Progenitor cell of endocrine pancreas (in vitro differentiated cells): ENCODE measurements at places on chromosomes 4 and X. TPM values are rescaled to one million over a fixed set of nuclear protein-coding genes. Genes with fewer than 3 reads are reported as not detected.
A peak's percentile ranks its signal among the peaks of the same experiment; 100 is the strongest.

GRCh38 chrX:1592470-1593142 is 1.2 kb downstream of the AKAP17A start:
- peak overlapping the region; percentile 89 for H3K27ac ChIP-seq
- no peaks in the 10 kb centered on the region for H3K27me3 ChIP-seq
- peak overlapping the region; percentile 93 for H3K4me3 ChIP-seq
- H3K4me1 ChIP-seq, result peaks cover 7% of the 10 kb centered on the region
- peaks cover 17% of the 10 kb centered on the region for H3K36me3 ChIP-seq

GRCh38 chrX:116204932-116205331 is 34.4 kb downstream of the AGTR2 start:
- no peak overlapping the region for H3K4me3 ChIP-seq
- H3K4me1 ChIP-seq, result peaks cover 1% of the 10 kb centered on the region
- no peak for DNase-seq

DNA sequence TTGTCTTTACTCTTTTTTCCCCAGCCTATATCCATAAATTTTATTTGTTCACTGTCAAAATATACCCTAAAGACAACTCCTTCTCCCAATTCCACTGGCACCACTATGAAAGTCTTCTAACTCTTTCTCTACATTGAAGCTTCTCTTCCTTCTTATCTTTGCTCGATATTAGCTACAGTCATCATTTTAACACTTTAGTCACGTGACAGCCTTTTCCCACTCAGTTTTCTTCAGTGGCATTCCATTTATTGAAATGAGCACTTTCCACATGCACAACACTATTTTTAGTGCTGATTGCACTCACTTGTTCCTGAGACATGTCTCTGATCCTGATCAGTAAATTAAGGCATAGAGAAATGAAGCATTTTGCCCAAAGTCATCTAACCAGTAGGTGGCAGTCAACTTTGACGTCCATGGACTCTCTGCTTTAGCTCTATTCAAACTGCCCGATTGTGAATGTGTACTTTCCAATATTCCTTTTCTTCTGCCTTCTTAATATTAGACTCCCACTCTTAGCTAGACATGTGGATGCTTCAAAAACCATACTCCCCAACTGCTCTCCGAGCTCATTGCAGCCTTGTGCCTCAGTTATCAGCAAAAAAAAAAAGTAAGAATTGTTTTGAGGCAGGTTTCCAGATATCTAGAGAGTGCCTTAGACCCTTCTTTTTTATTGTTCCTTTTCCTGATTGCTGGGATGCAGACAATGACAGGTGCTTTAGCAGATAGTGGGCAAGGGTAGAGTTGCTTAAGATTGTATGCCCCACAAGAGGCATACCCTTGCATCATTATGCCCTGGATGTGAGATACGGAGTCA is 394.4 kb upstream of the ADGRL3 start:
- no peak overlapping the region for H3K27ac ChIP-seq
- peaks cover 5% of the 10 kb centered on the region for H3K4me1 ChIP-seq
- H3K4me3 ChIP-seq, result no peak overlapping the region
- no peaks in the 10 kb centered on the region for H3K36me3 ChIP-seq

DNA sequence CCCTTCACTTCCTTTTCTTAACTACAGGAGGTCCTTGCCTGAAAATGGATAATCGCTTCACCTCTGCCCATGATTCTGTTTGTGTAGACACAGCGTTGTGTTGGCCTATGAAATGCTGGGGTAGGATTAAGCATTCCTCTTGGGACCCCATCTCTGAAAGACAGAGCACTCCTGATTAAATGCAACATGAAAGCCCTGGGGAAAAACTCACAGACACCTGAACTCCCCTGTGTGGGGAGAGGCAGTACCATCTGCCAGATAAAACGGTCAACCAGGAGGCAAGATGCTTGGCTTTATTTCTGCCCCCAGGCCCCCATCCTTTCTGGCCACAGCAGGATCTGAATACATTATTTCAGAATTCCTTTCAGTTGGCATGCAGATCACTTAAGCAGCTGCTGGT is 1.9 kb downstream of the LGI2 start:
- H3K27ac ChIP-seq, result no peak overlapping the region
- DNase-seq, result no peak
- peak overlapping the region; percentile 78 for H3K4me3 ChIP-seq
- H3K4me1 ChIP-seq, result peaks cover 8% of the 10 kb centered on the region

DNA sequence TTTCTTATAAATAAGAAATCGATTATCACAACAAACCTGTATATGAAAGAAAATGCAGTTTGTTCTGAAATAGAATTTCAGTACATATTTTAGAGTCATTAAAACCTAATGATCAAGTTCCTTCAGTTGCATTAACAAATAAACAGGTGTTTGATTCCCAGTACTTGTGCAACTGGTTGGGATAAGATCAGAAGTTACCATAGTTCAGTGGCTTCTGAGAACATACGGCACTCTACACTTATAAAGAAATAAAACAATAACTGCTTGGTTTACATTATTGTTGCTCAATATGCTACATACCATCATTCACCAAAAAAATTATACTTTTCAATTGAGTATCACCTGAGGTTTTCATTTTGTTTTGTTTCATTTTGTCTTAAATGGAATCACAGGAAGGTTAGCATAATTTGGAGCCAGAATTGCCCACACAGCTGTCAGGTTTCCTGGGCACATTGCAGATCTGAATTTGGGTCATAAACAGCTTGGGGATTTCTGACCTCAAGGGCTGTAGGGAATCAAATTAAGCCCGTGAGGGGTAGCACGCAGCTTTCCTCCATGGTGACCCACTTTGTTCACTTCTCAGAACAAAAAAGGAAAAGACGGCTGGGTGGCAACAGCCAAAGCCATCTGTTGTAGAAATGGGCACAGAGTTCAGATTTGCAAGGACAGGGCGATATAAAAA is 14.9 kb upstream of the CCNG2 start:
- no peak for DNase-seq
- H3K4me1 ChIP-seq, result peaks cover 30% of the 10 kb centered on the region
- H3K36me3 ChIP-seq, result no peaks in the 10 kb centered on the region
- peak overlapping the region; percentile 60 for H3K27ac ChIP-seq
- no peak overlapping the region for H3K4me3 ChIP-seq
- no peaks in the 10 kb centered on the region for H3K27me3 ChIP-seq

- no peaks in the 10 kb centered on the region for H3K36me3 ChIP-seq
- H3K4me1 ChIP-seq, result no peaks in the 10 kb centered on the region
- no peak overlapping the region for H3K4me3 ChIP-seq
- no peaks in the 10 kb centered on the region for H3K27me3 ChIP-seq
- H3K27ac ChIP-seq, result no peak overlapping the region
These were observed 63.4 kb downstream of the EFHC2 start for GRCh38 chrX:44280116-44280515.

- DNase-seq, result no peak
- H3K36me3 ChIP-seq, result no peaks in the 10 kb centered on the region
- peak overlapping the region; percentile 24 for H3K27ac ChIP-seq
- no peaks in the 10 kb centered on the region for H3K27me3 ChIP-seq
- H3K4me1 ChIP-seq, result peaks cover 6% of the 10 kb centered on the region
- no peak overlapping the region for H3K4me3 ChIP-seq
These were observed 63.2 kb downstream of the HHIP start for GRCh38 chr4:144709159-144709558.

- peaks cover 33% of the 10 kb centered on the region for H3K4me1 ChIP-seq
- no peak overlapping the region for H3K4me3 ChIP-seq
- no peaks in the 10 kb centered on the region for H3K27me3 ChIP-seq
- DNase-seq, result no peak
- H3K27ac ChIP-seq, result peak overlapping the region; percentile 15
These were observed 187.7 kb downstream of the UNC5C start for GRCh38 chr4:95360906-95361695.

GRCh38 chr4:15117270-15117946 is 115.1 kb downstream of the CPEB2 start:
- H3K27ac ChIP-seq, result no peak overlapping the region
- peaks cover 1% of the 10 kb centered on the region for H3K36me3 ChIP-seq
- H3K27me3 ChIP-seq, result no peaks in the 10 kb centered on the region
- H3K4me3 ChIP-seq, result no peak overlapping the region

GRCh38 chr4:155085843-155086530 is 122.4 kb upstream of the NPY2R start:
- no peak overlapping the region for H3K4me3 ChIP-seq
- no peak overlapping the region for H3K27ac ChIP-seq
- no peaks in the 10 kb centered on the region for H3K36me3 ChIP-seq
- H3K27me3 ChIP-seq, result no peaks in the 10 kb centered on the region

GRCh38 chrX:24963823-24964222 is 51.9 kb downstream of the ARX start:
- H3K36me3 ChIP-seq, result peaks cover 3% of the 10 kb centered on the region
- no peak for DNase-seq
- peak overlapping the region; percentile 33 for H3K27ac ChIP-seq
- H3K4me1 ChIP-seq, result peaks cover 9% of the 10 kb centered on the region

DNA sequence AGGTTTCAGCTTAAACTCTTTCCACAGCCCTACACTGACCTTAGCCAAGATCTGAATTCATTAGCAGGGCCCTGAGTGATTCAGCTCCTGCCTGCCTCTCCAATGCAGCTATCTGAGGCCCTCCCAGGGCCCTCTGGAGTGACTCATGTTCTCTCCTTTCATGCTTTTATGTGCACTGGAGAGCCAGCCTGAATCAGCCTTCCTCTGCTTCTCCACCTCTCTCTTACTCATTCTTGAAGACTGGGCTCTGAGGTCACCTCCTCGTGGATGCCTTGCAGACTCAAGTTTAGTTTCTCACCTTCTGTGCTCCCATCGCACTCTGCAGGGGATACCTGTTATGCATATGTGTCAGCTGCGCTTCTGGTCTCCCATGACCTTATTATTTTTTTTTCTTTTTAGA is 3.1 kb upstream of the OCIAD2 start:
- DNase-seq, result no peak
- H3K36me3 ChIP-seq, result peaks cover 3% of the 10 kb centered on the region
- H3K27me3 ChIP-seq, result peaks cover 8% of the 10 kb centered on the region
- peaks cover 15% of the 10 kb centered on the region for H3K4me1 ChIP-seq
- no peak overlapping the region for H3K27ac ChIP-seq

- no peak overlapping the region for H3K4me3 ChIP-seq
- no peak overlapping the region for H3K27ac ChIP-seq
- peaks cover 1% of the 10 kb centered on the region for H3K4me1 ChIP-seq
- DNase-seq, result no peak
- no peaks in the 10 kb centered on the region for H3K27me3 ChIP-seq
These were observed 46.1 kb downstream of the MBNL3 start for GRCh38 chrX:132442691-132443090.

GRCh38 chr4:100935090-100935489 is 412.2 kb downstream of the PPP3CA start:
- H3K27me3 ChIP-seq, result peaks cover 3% of the 10 kb centered on the region
- H3K36me3 ChIP-seq, result no peaks in the 10 kb centered on the region
- H3K4me3 ChIP-seq, result no peak overlapping the region
- no peaks in the 10 kb centered on the region for H3K4me1 ChIP-seq
- no peak for DNase-seq

- no peak overlapping the region for H3K4me3 ChIP-seq
- DNase-seq, result no peak
- H3K4me1 ChIP-seq, result no peaks in the 10 kb centered on the region
- no peak overlapping the region for H3K27ac ChIP-seq
- H3K36me3 ChIP-seq, result no peaks in the 10 kb centered on the region
These were observed 215.3 kb upstream of the AR start for GRCh38 chrX:67328476-67328875.

- H3K27me3 ChIP-seq, result no peaks in the 10 kb centered on the region
- no peaks in the 10 kb centered on the region for H3K4me1 ChIP-seq
- no peak overlapping the region for H3K4me3 ChIP-seq
- H3K27ac ChIP-seq, result no peak overlapping the region
These were observed 2.2 kb downstream of the RP2 start for GRCh38 chrX:46838974-46839480.

DNA sequence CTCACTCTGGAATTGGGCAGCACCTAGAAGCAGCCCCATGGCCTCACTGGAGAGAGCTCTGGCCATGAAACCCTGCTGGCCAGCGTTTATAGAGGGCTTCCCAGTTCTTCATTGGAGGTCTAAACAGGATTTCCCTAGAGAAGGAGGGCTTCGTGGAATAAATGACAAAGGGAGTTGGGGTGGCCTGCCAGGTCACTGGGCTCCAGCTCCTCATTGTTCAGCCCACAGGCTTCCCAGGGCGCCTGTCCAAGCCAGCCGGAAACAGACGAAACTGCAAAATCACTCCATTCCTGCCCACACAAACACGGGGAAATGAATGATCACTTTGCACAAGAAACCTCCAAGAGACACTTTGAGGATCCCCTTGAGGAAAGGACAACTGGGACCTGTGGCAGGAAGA is 189.7 kb downstream of the TSPAN5 start:
- peaks cover 4% of the 10 kb centered on the region for H3K36me3 ChIP-seq
- peaks cover 4% of the 10 kb centered on the region for H3K27me3 ChIP-seq
- no peak overlapping the region for H3K4me3 ChIP-seq
- no peak for DNase-seq
- peaks cover 2% of the 10 kb centered on the region for H3K4me1 ChIP-seq
- H3K27ac ChIP-seq, result no peak overlapping the region

DNA sequence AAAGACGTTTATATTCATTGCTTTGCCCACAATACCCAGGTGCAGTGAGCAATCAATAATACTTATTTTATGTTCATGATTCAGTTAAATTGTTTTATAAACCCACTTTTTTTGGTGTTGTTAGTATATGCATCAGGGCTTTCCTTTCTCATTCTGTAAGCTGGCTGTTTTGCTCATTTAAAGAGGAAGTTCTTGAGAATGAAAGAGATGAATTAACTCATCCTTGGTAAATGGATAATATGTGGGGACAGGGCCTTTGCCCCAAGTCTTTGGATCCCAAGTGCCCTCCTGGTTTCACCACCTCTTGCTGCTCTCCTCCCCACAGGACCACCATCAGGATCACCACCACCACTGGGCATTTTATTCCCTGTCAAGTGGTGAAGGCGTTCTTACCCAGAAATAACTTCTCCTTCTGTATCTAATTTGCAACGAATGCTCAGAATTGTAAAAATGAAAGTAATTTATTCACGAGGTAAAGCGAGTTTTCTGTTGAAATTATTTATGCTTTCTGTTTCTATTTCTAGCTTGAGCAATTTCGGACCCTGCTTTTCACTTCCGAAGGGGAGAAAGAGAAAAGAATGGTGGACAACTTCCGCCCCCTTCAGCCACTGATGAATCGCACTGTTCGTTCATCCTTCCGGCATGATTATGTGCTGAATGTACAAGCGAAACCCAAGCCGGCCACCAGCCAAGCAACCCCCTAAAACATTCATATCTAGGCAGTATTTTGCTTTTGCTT is 8.2 kb upstream of the ZRSR2 start:
- no peaks in the 10 kb centered on the region for H3K27me3 ChIP-seq
- H3K4me1 ChIP-seq, result no peaks in the 10 kb centered on the region
- DNase-seq, result no peak
- no peak overlapping the region for H3K4me3 ChIP-seq
- no peak overlapping the region for H3K27ac ChIP-seq

DNA sequence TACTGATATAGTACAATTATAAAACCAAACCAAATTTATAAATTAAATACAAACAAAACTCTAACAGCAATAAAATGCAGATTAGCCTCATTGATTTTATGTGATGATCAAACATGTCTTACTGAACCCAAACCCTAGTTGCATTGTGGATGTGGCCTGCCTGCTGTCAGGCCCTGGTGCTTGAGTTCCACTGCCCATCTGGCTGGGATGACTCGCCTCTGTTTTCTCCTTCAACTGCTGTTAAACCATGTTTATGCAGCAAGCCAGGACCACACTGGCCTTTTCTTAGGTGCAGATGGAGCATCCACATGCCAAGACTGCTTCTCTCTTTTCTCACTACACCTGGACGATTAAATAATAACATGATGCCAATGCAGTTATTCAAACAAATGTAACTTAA is 22.6 kb downstream of the NAP1L5 start:
- no peak overlapping the region for H3K27ac ChIP-seq
- H3K4me3 ChIP-seq, result no peak overlapping the region
- DNase-seq, result no peak
- H3K27me3 ChIP-seq, result no peaks in the 10 kb centered on the region
- H3K4me1 ChIP-seq, result peaks cover 8% of the 10 kb centered on the region

The ADH7 gene
- not detected in 2 replicates for total RNA-seq

The SPANXA2 gene
- not detected in 2 replicates for total RNA-seq

The TMEM31 gene
- total RNA-seq, result 0.55 and 0.89 TPM in 2 replicates

The UGT8 gene
- 4.5 and 7.5 TPM in 2 replicates for total RNA-seq

The PAGE2B gene
- total RNA-seq, result not detected in 2 replicates

The PNMA6A gene
- 6.9 and 7.0 TPM in 2 replicates for total RNA-seq
